NCI-H1436 (cell line): ENCODE measurements at places on chromosomes 2 and 18.

DNA sequence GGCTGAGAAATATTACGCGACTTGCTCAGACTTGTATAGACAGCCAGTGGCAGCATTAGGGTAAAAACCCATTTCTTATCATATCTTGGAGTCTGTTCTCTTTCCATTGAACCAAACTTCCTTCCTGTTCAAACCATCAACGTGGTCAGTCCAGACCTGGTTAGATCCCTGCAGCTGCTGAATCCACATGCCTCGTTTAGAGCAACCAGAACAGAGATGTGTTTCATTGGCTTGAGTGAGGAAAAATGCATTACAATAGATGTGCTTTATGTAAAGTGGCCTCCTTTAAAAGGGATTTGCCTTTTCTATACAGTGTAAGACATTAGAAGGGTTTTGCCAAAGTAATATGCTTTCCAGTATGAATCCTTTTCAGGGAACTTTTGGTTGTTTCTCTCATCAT is 232.4 kb downstream of the MEIS1 start:
- no peak for DNase-seq

- no peak for DNase-seq
Observed at GRCh38 chr2:30915486-30915885, 108.2 kb upstream of the CAPN13 start.

GRCh38 chr2:227739351-227739750 is 6.3 kb upstream of the SCYGR8 start:
- no peak for DNase-seq

DNA sequence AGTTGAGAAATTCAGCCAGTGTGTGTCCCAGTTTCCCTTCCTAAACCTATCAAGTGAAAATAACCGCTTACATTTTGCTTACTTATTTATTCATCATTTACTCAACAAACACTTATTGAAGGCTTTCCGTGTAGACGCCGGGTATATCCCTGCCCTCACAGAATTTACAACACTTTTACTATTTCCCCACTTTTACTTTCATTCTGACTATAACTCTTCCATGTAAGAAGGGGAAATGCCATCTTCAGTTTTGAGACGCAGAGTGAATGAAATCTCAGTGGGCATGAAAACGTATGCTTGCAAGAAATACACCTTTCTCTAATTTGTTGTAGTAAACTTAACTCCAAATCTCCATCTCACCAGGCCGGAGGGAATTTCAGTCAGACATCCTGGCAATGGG is 251.0 kb upstream of the CHAC2 start:
- DNase-seq: no peak
